ENCODE measurements at places on chromosomes 12 and 14.

GRCh38 chr12:52817699-52818238 is 3.9 kb upstream of the KRT4 start:
- no peak for DNase-seq

- DNase-seq: peak; percentile 17
Observed at GRCh38 chr12:112574896-112575558, 156.3 kb downstream of the PTPN11 start.

- no peak for DNase-seq
Observed at GRCh38 chr12:131471271-131471905, 239.5 kb upstream of the SFSWAP start.

DNA sequence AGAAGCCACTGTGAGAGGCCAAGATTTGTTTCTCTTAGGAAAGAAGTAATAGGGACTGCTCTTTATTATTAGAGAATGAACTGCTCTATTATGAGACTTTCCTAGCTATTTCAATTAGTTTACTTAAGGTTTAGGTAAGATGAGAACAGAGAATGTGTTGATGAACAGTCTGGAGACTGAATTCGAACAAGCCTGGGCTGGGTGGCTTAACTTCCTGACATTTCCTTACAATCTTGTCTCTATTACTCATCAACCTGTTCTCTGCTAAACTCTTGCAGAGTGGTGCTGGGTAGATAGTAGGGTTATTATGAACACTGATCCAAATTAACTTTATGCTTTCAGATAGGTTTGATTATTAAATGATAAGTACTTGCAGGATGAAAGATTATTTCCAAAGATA is 31.2 kb downstream of the SLC15A5 start:
- no peak for DNase-seq

- DNase-seq: peak; percentile 84
Observed at GRCh38 chr12:4276524-4277204, 3.1 kb downstream of the CCND2 start.

DNA sequence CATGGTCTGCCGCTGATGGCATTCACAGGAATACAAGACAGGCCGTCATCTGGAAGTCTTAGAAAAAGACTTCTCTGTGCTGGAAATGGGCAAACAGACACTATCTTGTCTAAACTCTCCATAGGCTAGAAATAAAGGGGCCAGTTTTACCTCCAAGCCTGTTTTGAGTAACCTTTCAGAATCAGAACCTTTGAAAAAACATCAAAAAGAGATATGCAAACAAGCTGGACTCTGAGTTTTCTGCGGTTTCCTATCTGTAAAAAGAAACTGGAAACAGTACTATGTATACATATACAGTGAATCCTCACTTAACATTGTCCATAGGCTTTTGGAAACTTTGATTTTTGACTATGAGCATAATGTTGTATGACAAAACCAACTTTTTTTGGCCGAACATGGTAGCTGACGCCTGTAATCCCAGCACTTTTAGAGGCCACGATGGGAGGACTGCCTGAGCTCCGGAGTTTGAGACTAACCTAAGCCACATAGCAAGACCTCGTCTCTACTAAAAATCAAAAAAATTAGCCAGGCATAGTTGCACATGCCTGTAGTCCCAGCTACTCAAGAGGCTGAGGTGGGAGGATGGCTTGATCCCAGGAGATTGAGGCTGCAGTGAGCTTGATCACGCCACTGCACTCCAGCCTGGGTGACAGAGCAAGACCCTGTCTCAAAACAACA is 92.9 kb upstream of the MAX start:
- DNase-seq: no peak

GRCh38 chr12:2940564-2940963 is 18.6 kb upstream of the TEAD4 start:
- DNase-seq: no peak

- peak; percentile 60 for DNase-seq
Observed at GRCh38 chr14:54219261-54220070, 177.3 kb upstream of the CDKN3 start.

DNA sequence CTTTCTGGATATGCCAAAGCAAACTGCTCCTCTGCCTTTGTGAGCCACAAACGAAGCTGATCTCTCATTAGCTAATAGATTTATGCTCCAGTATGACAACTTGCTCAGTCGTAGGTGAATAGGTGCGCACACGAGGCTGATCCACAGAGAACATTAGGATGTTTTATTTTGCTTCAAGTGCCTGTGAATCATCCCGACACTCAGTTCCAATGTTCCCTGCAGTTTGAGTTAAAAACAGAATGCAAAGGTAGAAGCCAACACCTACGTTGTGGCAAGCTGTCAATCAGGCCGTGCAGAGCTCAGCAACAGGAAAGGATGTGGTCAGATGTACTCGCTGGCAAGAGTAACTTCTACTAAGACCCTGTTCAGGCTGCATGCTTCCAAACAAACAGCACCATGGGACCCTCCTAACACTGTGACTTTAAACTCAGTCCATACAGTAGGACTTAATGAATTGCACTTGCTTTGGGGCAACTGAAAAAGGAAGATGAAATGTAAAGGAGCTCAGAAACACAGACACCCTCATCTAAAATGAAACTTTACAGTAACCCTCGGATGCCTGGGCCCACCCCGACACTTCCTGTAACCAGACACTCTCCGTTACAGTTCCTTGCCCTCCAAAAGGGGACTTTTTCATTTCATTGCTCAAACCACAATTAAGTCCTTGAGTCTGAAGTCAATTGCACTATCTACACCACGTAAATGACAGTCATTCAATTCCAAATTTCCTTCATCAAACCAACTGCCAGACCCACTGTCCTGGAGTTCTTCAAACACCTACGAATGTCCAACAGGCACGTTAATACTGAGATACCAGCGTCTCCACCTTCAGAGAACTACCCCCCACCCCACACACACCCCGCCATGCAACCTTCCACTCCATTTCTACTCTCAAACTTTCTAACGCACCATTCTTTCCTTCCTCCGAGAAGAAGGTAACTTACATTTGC is 1.6 kb downstream of the CCDC88C start:
- DNase-seq: no peak

- DNase-seq: peak; percentile 85
Observed at GRCh38 chr14:75279153-75279762, 630 bp downstream of the FOS start.

- DNase-seq: peak; percentile 62
Observed at GRCh38 chr14:99605299-99605961, 1.4 kb upstream of the CCDC85C start.

DNA sequence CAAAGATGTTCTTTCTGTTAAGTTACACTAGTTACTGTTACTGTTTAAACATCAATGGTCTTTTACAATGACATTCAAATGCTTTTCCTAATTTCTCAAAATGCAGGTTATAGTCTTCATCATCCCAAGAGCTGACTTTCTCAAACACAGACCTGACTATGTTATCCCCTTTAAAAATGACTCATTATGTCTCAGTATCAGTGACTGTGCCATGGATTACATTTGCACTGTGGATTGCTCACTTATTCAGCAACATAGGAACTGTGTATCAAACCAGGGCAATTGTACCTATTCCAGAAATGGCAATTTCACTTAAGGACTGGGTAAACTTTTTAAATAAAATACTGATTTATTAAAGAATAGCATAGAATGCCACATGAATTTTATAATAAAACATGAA is 630.2 kb upstream of the NOVA1 start:
- no peak for DNase-seq
